Activated CD8-positive, alpha-beta memory T cell treated with anti-CD3 and anti-CD28 coated beads, Interleukin-2, amount 10 ng/mL, durations not matched to agents 7 days and 5 days (primary cell): ENCODE measurements at places on chromosomes 4 and X. TPM values are rescaled to one million over a fixed set of nuclear protein-coding genes. Genes with fewer than 3 reads are reported as not detected.

BMP3 gene
- total RNA-seq: not detected

ZCCHC18 gene
- total RNA-seq: 3.9 TPM

NOX1 gene
- total RNA-seq: not detected

FAM47A gene
- not detected for total RNA-seq

CXorf51A gene
- not detected for total RNA-seq

XAGE2 gene
- total RNA-seq: not detected

DCLK2 gene
- 0.07 TPM for total RNA-seq

TEX11 gene
- 0.16 TPM for total RNA-seq

SPIN2A gene
- total RNA-seq: 0.89 TPM

NDP gene
- not detected for total RNA-seq

FGFBP2 gene
- 9.0 TPM for total RNA-seq

SLC49A3 gene
- 1.5 TPM for total RNA-seq

CYLC1 gene
- total RNA-seq: not detected

HEPH gene
- total RNA-seq: not detected

FRMD7 gene
- total RNA-seq: not detected

DNA sequence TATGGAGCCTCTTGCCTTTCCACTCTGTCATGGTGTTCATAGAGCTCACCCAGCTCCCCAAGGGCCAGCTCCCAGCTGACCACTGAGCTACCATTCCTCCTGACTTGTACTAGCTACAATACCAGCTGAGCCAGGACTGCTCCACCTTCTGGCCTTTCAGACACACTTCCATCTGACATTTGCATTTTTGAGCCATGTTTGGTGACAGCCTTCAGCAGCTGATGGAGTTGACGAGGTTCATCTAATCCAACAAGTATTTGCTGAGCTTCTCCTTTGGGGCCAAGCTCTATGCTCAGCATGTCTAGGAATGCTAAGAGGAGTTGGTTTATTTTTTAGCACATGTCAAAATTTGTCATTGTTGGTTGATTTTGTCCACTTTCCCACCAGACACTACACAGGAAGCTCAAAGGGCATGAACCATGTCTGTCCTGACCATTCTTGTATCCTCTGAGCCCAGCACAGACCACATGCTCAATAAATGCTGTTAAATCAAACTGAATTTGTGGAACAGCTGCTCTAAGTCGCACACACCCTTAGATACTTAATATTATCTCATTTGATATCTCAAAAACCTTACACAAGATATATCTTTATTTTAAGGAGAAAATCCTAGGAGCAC lies 142.6 kb upstream of the PPARGC1A start:
- H3K36me3 ChIP-seq: no peaks in the 10 kb centered on the region
- H3K27ac ChIP-seq: no peak overlapping the region
- H3K4me1 ChIP-seq: no peaks in the 10 kb centered on the region
- no peaks in the 10 kb centered on the region for H3K27me3 ChIP-seq
- no peak overlapping the region for H3K4me3 ChIP-seq

GRCh38 chrX:40006106-40007017 lies 91.4 kb downstream of the BCOR start:
- no peaks in the 10 kb centered on the region for H3K36me3 ChIP-seq
- peak; percentile 45 for DNase-seq
- H3K4me3 ChIP-seq: peak overlapping the region; percentile 15
- peaks cover 46% of the 10 kb centered on the region for H3K27me3 ChIP-seq

- H3K4me1 ChIP-seq: no peaks in the 10 kb centered on the region
- no peak overlapping the region for H3K4me3 ChIP-seq
- DNase-seq: no peak
- no peak overlapping the region for H3K27ac ChIP-seq
- no peaks in the 10 kb centered on the region for H3K27me3 ChIP-seq
Measured at GRCh38 chr4:69497076-69497475, 1.4 kb upstream of the UGT2B4 start.

DNA sequence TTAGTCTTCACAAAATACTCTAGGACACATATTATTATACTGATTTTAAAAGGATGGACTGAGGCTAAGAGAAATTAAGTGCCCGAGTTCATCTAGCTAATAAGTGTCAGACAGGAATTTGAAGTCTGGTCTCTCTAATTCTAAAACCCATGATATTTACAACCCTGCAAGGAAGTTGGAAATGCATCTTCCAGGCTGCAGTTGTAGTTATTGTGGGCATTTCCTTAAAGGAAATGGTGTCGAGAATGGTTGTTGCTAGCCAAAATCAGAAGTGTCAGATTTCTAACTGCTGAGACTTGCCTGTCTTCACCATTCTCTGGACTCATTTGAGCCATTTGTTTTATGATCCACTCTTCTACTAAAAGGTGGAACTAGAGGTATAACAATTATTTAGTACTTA lies 82.5 kb downstream of the FAT4 start:
- H3K4me1 ChIP-seq: no peaks in the 10 kb centered on the region
- H3K36me3 ChIP-seq: no peaks in the 10 kb centered on the region
- H3K4me3 ChIP-seq: no peak overlapping the region
- no peak for DNase-seq
- no peaks in the 10 kb centered on the region for H3K27me3 ChIP-seq
- no peak overlapping the region for H3K27ac ChIP-seq

- no peaks in the 10 kb centered on the region for H3K4me1 ChIP-seq
- no peaks in the 10 kb centered on the region for H3K36me3 ChIP-seq
- no peaks in the 10 kb centered on the region for H3K27me3 ChIP-seq
- no peak for DNase-seq
- no peak overlapping the region for H3K4me3 ChIP-seq
Measured at GRCh38 chr4:188854436-188854835, 715.2 kb downstream of the TRIML1 start.

GRCh38 chr4:74794382-74795010 lies at the start of gene BTC:
BTC (minus strand) TSS chr4:74794523; CDS start chr4:74794325, 198 bp downstream.
- H3K36me3 ChIP-seq: no peaks in the 10 kb centered on the region
- H3K27me3 ChIP-seq: peaks cover 39% of the 10 kb centered on the region
- H3K4me1 ChIP-seq: no peaks in the 10 kb centered on the region

GRCh38 chrX:30504309-30504708 lies 73.3 kb downstream of the TASL start:
- H3K4me3 ChIP-seq: no peak overlapping the region
- no peaks in the 10 kb centered on the region for H3K27me3 ChIP-seq
- no peaks in the 10 kb centered on the region for H3K4me1 ChIP-seq
- no peaks in the 10 kb centered on the region for H3K36me3 ChIP-seq
- DNase-seq: no peak

GRCh38 chr4:145566768-145567167 lies 52.4 kb upstream of the MMAA start:
- no peaks in the 10 kb centered on the region for H3K4me1 ChIP-seq
- H3K36me3 ChIP-seq: no peaks in the 10 kb centered on the region
- H3K27me3 ChIP-seq: peaks cover 33% of the 10 kb centered on the region
- H3K27ac ChIP-seq: no peak overlapping the region
- DNase-seq: no peak

DNA sequence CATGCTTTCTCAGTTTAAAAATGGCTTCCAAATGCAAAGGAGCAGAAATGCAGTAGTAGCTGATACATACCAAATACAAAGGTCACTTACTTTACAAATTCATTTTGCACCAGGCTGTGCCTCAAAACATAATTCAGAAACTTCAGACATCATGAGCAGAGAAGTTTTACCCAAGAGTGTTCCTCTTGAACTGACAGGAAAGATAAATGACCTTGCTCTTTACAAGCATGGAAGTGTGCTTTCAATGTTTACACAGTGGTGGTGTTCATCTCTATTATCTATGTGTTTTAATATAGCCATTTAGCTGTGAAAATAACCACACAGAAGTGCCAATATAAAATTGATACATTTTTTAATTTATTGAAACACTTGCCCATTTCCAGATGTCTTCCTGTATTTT lies 383.4 kb downstream of the ANKRD50 start:
- no peak overlapping the region for H3K27ac ChIP-seq
- H3K27me3 ChIP-seq: peaks cover 3% of the 10 kb centered on the region
- H3K4me3 ChIP-seq: no peak overlapping the region
- H3K36me3 ChIP-seq: no peaks in the 10 kb centered on the region
- no peaks in the 10 kb centered on the region for H3K4me1 ChIP-seq

DNA sequence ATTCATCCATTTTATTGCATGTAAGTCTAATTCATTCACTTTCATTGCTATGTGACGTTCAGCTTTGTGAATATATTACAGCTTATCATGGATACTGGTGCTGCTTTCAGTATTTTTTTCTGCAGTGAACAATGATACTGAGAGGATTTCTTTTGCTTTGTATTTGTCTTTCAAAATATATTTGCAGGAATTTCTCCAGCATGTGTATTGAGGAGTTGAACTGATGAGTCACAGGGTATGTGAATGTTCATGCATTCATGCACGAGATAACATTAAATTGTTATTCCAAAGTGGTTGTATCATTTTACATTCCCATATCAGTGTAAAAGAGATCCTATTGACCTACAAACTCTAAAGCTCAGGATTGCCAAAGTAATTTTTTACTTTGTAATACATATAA lies 283.8 kb upstream of the ARSJ start:
- H3K4me3 ChIP-seq: no peak overlapping the region
- DNase-seq: no peak
- H3K36me3 ChIP-seq: no peaks in the 10 kb centered on the region
- H3K4me1 ChIP-seq: no peaks in the 10 kb centered on the region
- H3K27me3 ChIP-seq: no peaks in the 10 kb centered on the region

DNA sequence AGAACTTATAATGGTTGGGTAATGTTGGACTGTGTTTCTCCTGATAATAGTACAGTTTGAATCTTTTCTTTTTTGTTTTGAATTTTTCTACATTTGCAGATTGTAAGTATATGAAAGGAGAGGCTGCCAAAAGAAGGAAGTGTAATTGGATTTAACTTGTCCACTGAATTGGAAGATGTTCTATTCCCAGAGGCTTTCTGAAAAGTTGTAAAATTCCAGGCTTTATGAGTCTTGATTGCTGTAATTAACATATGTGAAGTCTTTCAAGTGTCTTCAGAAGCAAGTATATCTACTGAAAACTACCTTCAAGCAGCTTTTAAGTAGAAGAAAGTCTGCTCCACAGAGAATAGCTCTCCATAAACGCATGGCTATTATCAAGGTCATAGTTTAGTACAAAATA lies 2456.4 kb downstream of the PCDH7 start:
- no peaks in the 10 kb centered on the region for H3K27me3 ChIP-seq
- no peak overlapping the region for H3K4me3 ChIP-seq
- DNase-seq: no peak
- H3K36me3 ChIP-seq: no peaks in the 10 kb centered on the region
- H3K4me1 ChIP-seq: no peaks in the 10 kb centered on the region
- H3K27ac ChIP-seq: no peak overlapping the region

- H3K4me3 ChIP-seq: no peak overlapping the region
- H3K4me1 ChIP-seq: no peaks in the 10 kb centered on the region
- no peak overlapping the region for H3K27ac ChIP-seq
- no peak for DNase-seq
Measured at GRCh38 chr4:166662266-166662843, 571.9 kb downstream of the SPOCK3 start.

DNA sequence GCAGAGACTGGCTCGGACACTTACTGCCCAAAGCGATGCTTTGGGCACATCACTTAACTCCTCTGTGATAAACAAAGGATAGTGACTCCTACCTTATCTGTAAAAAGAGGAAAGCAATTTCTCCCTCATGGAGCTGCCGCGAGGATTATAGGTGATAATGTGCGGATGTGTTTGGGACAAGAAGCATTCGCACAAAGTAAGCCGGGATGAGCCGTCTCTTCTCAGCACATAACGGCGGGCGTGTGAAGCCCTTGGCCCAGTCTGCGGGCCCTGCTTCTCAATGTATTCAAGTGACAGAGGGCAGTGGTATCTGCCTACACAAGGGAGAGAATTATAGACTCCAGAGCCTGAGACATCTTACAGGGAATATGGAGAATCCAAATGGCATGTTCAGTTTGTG lies 550.3 kb upstream of the CPEB2 start:
- H3K27me3 ChIP-seq: no peaks in the 10 kb centered on the region
- no peak for DNase-seq
- no peaks in the 10 kb centered on the region for H3K4me1 ChIP-seq
- H3K27ac ChIP-seq: no peak overlapping the region
- H3K4me3 ChIP-seq: no peak overlapping the region

DNA sequence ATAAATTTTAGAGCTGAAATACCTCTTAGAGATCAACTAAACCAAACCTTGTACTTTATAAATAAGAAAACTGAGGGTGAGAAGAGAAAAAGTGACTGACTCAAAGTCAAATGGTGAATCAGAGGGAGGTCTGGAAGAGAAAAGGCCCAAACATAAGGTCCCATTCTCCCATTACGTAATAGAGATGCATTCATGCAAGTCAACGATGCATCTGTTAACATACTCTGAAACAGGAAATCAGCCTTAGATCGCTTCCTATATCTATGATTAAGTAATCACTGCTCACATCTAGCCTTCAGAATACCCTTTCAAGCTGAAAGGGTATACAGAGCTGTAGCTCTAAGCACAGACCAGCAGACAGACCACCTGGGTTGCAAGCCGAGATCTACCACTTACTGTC lies 6.5 kb downstream of the RNF150 start:
- no peak for DNase-seq
- H3K27ac ChIP-seq: no peak overlapping the region
- H3K27me3 ChIP-seq: peaks cover 34% of the 10 kb centered on the region
- H3K4me1 ChIP-seq: no peaks in the 10 kb centered on the region
- no peak overlapping the region for H3K4me3 ChIP-seq

DNA sequence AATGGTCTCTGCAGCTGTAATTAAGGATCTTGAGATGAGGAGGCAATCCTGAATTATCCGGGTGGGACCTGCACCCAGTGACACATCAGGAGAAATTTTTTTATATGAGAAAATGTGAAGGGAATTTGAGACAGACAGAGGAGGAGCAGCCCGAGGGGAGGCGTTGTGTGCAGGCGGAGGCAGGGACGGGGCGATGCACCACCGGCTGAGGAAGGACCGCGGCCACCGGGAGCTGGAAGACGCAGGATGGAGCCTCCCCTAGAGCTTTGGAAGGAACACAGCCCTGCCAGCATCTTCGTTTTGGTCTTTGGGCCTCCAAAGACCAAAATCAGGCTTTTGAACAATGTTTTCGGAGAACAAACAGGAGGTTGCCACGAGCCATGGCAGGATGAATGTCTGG lies 85.0 kb upstream of the ADRA2C start:
- no peaks in the 10 kb centered on the region for H3K4me1 ChIP-seq
- no peak overlapping the region for H3K4me3 ChIP-seq
- no peak for DNase-seq
- H3K27me3 ChIP-seq: no peaks in the 10 kb centered on the region
- H3K36me3 ChIP-seq: no peaks in the 10 kb centered on the region
- no peak overlapping the region for H3K27ac ChIP-seq

DNA sequence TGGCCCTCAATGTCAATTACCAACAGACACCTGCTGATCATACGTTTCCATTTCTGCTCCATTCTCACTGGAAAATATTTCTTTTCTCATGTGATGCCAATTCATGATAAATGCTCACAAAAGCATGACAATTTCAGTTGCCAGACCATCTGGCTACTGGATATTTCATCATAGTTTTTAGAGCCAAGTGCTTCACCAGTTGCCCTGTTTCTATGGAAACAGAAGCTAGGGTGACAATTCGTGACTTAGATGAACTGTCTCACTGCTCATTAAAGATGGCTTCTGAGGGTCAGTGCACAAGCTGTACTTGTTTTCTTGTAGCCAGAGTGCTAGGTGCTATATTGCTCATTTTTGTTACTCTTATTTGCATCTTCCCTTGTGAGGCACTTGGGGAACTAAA lies 184.9 kb downstream of the COMMD8 start:
- peaks cover 5% of the 10 kb centered on the region for H3K27me3 ChIP-seq
- no peak overlapping the region for H3K4me3 ChIP-seq
- H3K36me3 ChIP-seq: no peaks in the 10 kb centered on the region
- H3K4me1 ChIP-seq: no peaks in the 10 kb centered on the region
- no peak for DNase-seq

- no peak overlapping the region for H3K27ac ChIP-seq
- no peaks in the 10 kb centered on the region for H3K27me3 ChIP-seq
- H3K4me3 ChIP-seq: no peak overlapping the region
- no peak for DNase-seq
Measured at GRCh38 chr4:71383984-71384383, 45.2 kb downstream of the SLC4A4 start.
